ENCODE measurements at places on chromosomes 6 and 20.
A peak's percentile ranks its signal among the peaks of the same experiment; 100 is the strongest.

- no peak for DNase-seq
Measured at GRCh38 chr6:4451081-4451480, 315.7 kb upstream of the ECI2 start.

DNA sequence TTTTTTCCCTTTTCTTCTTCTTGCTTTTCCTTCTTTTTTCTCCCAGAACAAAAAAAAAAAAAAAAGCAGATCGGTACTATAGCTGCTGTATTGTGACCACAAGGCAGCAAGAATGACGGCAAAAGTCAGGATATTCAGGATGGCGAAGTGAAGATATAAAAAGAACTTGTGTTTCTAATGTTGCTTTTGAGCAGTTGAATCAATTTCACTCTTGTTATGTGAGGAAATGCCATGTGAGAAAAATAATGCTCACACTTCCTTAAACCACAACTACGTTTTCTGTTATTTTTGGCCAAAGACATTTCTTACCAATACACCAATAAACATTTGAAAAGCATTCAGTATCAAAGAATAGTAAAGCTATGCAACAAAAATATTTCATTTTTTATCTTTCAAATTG, 510.5 kb downstream of the HACE1 start:
- no peak for DNase-seq

GRCh38 chr6:44804546-44805159, 417.1 kb downstream of the CDC5L start:
- DNase-seq = no peak

GRCh38 chr20:13046409-13046808, 37.6 kb downstream of the SPTLC3 start:
- DNase-seq = no peak

- peak; percentile 59 for DNase-seq
Measured at GRCh38 chr6:82144852-82145340, 102.6 kb downstream of the IBTK start.

DNA sequence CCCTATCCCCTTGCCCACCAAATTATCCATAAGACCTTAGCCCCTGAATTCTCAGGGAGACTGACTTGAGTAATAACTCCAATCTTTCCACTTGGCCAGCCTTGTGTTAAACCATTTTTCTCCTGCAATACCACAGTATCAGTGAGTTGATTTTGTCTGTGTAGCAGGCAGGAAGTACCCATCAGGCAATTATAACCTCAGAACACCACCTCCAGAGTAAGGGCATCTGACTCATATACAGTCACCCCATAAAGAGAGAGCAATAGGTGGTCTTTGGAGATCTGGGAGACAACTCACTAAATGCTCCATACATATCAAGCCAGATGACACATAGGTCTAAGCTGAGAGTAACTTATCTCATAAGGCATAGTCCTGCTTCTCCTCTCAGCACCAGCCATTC, 83.7 kb downstream of the FILIP1 start:
- DNase-seq = no peak

- no peak for DNase-seq
Measured at GRCh38 chr6:42440778-42441696, 10.7 kb downstream of the TRERF1 start.

DNA sequence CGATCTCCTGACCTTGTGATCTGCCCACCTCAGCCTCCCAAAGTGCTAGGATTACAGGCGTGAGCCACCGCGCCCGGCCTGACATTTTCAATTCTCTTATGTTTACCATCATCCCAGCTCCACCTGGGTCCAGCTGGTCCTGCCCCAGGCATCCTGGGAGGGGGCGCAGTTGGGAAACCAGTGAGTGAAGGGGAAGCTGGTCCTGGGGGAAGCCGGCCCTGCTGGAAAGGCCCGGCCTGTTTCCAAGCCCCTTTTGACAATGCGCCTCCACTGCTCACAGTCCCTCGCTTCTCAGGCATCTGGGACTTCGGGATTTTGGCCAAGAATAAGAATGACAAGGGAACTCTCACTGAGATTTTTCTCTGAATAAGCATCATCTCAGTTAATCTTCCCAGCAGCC, 14.2 kb downstream of the SLC13A3 start:
- DNase-seq = no peak

DNA sequence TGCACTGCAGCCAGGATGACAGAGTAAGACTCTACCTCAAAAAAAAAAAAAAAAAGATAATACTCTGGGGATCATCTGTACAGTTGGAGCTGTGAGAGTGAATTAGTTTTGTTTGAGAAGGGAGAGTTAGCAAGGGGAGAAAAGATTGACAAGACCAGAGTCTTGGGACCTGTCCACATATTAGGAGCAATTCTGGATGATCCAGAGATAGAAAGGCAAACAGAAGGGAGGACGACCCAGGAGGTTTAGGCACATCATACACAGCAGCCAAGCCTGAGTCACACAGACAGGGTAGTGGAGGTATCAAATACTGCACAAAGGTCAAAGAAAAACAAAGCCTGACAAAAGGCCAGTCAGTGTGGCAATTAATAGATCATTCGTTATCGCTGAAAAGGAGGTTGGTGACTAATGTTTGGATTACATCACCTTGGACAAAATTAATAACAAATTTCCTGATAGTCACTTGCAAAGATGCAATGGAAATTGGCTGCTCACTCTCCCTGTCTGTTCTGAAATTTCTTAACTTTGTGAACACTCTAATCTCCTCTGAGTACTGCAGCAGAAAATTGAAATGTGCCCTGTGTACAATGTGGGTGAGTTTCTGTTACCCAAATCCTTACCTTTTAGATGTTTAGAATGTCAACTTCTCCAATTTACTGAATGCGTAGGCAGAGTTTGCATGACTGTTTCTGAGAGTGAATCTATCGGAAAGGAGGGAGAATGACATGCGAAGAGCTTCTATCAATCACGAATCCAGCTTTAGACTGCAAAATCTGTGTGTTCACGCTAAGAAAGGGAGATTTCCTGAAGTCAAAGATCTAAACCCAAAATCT, 105.4 kb downstream of the TSHZ2 start:
- DNase-seq = no peak

DNA sequence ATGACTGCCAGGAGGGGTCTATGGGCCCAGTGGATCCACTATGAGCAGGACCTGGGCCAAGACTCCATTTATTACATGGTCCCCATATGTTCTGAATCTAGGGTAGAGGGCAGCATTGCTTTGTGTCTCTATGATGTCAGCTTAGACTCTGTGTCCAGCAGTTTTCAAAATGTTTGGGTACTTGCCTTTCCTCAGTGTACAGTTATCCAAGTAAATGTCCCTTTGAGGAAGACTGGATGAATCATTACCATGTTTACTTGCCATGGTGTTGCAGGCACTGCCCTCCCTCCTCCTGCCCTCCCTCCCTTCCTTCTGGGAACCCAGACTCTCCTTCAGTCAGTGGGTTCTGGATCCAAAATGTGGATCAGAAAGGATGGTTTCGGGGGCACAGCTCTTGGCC, 108.6 kb downstream of the NRN1 start:
- no peak for DNase-seq

DNA sequence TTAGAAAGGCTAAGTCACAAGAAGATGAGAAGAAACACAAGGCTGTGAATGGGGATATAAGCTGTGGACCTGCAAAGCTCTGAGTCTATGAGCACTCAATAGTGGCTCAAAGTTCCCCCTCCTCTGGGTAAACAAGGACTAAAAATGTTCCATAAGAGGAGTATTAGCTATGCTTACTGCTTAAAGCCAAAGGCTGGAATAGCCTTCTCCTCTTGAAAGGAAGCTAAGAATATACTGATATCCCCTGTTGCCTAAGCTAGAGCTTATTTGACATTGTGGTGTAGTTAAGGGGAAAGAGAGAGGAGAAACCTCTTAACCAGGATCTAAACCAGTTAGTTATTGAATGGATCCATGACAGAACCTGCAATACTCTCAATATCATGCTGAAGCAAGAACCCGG, 45.8 kb downstream of the NOL7 start:
- no peak for DNase-seq

- DNase-seq = no peak
Measured at GRCh38 chr6:149859938-149860337, 4.2 kb downstream of the LRP11 start.

- no peak for DNase-seq
Measured at GRCh38 chr6:107822176-107823046, 1.7 kb downstream of the SCML4 start.

- no peak for DNase-seq
Measured at GRCh38 chr6:158667360-158667981, 17.6 kb downstream of the SYTL3 start.

DNA sequence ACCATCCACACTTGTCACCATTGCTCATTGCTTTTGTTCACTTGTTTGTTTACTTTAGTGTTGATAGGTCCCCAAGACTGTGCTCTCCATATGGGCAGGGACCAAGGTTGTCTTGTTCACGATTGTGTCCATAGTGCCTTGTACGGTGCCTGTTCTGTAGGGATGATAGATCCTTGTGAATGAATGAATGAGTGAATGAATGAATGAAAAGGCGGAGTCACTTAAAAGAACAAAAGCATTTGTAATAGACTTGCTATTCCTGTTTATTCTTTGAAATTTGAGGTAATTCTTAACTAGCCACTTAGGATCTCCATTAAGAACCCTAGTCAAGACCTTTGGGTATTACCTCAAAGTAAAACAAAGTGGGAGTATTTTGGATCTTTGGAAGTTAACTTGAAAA, 47.0 kb downstream of the UTRN start:
- DNase-seq = no peak

DNA sequence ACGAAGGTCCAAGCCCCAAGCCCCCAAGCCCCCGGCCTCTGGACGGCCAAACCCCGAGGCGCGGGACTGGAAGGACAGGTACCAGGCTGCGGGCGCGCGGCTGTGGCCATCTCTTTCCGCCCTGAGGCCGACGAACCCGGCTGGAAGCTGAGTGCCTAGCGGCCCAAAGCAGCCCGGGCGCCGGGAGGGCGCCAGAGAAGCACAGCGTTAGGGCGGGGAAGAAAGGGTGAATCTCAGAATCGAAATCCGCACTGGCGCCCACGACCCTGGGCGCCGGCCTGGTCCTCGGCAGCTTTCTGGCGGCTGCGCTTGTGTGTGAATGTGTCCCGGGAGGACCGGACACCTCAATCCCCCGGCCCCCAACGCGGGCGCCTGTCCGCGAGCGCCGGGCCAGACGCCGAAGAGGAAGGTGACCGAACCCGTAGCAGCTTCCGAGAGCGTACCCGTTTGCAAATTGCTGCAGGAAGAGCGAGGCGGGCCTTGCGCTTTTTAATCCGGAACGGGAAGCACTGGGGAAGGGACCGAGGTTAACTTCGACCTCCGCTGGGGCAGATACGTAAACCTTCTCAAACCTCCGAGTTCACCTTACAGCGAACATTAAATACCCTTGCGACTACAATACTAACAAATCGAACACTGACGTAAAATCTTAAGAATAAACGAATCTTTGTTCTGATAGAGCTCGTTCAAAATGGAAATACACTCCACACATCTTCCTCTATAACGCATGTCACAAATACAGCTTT, 2.9 kb downstream of the NRN1 start:
- no peak for DNase-seq

- DNase-seq = no peak
Measured at GRCh38 chr6:154981079-154981870, 13.8 kb upstream of the TIAM2 start.

DNA sequence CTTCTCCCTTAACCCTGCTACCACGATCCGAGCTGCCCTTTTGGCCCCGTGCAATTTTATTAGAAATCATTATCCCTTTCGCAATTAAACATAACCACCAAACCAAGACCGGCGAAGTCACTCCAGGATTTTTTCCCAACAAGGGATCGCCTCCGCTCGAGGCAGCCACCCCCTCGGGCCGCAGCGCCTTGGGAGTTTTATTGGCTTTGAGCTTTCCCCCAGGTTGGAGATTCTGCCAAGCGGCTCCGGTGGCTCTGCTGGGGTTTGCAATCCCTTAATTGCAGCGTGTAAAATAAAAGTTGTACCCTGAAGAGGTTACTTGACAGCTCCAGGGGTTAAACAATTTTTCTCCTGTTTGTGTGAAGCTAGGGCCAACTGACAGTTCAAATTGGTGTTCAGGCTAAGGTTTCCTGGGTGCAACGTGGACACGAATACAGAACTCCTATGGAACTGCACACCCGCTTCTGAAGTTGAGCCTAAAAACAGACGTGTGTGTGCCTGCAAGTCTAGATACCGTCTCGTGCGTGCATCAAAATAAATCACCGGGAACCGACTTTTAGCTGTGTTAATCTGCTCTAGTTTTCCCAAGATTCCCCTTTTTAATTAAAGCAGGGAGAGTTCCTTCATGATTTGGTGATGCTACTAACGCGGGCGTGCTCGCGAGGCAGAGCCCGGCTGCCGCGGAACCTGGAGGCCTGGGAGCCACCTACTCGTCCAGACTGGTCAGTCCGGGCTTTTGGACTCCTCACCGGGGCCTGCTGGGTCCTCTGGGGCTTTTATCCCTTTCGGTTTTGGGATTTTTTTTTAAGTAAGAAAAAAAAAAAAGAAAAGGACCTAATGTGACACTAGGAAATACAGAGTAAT, 975 bp upstream of the TFAP2A start:
- no peak for DNase-seq

DNA sequence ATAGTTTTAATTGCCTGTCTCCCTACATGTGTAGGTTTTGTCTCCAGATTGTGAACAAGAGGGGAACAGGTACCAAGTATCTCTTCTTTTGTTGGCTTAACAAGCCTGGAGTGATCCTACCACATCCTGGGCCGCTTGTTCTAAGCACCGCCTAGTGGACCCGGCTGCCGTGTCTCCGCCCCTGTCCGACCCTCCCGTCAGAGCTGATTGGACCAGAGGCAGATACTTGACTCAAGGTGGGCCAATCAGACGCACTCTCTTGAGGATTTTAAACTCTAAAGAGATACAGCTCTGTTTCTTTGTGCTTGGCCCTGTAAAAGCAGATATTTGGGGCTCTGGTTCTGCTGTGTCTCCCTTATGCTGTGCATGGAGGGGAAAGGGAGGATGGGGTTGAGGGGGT, 68.2 kb downstream of the PRDM1 start:
- DNase-seq = no peak

- no peak for DNase-seq
Measured at GRCh38 chr20:25224941-25225340, 22.9 kb upstream of the PYGB start.

GRCh38 chr20:56693217-56693616, 64.1 kb downstream of the TFAP2C start:
- no peak for DNase-seq

- no peak for DNase-seq
Measured at GRCh38 chr6:139595183-139595582, 220.7 kb upstream of the CITED2 start.

GRCh38 chr6:107030151-107030550, 2.2 kb downstream of the MTRES1 start:
- DNase-seq = no peak

- no peak for DNase-seq
Measured at GRCh38 chr6:25670793-25671513, 18.9 kb downstream of the SCGN start.
